ENCODE measurements at places on chromosomes 4 and X.

GRCh38 chr4:139374251-139374650 lies 72.0 kb upstream of the NDUFC1 start:
- DNase-seq: no peak

DNA sequence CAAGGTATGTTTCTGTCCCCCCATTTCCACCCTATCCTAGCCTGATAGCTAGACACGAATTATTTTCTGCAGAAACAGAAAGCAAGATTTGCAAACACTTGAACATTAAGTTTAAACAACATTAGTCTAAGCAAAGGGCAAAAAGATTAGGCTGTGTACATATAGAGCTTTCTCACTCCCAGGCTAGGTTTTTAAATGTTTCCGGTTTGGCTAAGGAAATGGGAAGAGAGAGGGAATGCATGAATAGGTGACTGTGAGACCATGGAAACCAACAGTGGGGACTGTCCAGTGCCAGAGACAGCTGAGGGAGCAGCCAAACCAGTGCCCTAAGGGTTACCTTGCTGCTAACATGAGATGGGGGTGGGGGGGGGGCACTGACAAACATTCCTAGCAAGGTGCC lies 242.7 kb downstream of the SCFD2 start:
- DNase-seq: no peak

GRCh38 chr4:184286358-184286757 lies 68.7 kb upstream of the ENPP6 start:
- no peak for DNase-seq

DNA sequence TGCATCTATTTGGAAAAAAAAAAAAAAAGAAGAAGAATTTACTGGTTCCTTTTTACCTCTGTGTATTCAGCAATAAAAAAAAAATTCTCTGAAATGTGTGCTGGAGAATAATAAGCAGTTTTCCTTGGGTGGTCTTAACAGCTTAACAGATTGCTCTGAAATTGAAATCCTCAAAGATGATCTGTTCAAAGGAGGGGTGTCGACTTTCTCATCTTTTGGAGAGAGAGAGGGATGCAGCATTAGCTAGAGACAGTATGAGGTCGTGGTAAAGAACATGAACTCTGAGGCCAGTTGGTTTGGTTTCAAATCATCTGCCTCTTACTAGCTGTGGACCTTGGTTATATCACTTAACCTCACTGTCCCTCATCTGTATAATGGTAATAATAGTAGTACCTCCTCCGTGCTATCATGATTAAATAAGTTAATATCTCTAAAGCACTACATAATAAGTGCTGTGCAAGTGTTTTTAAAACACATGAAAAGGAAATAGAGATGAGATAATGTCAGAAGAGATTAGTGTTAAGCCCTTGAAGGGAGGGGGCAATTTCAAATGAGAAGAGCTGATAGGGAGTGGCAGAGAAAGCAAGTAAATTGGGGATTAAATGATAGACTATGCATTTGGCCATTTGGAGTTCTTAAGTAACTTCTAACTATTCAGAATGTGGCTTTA lies 109.9 kb upstream of the LIMCH1 start:
- no peak for DNase-seq

GRCh38 chrX:57596516-57596915 lies 4.7 kb downstream of the ZXDB start:
- DNase-seq: no peak

GRCh38 chrX:17820100-17820499 lies 41.0 kb downstream of the RAI2 start:
- DNase-seq: no peak

DNA sequence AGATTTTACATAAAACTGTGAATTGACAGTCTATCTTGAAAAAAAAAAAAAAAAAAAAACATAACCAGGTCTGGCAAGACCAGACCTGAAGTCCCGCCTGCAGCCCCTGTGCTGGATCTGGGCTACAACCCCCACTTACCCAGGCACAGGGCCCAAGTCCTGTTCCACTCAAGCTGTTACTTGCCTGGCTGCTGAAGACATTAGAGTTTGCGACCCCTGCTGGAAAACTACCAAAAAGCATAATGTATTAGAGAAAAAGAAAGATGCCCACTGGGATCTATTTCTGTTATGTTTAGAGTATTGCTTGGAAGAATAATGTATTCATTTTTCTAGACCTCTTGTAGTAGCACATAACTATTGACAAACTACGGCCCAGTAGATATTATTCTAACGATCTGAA lies 4.7 kb downstream of the HS3ST1 start:
- DNase-seq: peak; percentile 53

DNA sequence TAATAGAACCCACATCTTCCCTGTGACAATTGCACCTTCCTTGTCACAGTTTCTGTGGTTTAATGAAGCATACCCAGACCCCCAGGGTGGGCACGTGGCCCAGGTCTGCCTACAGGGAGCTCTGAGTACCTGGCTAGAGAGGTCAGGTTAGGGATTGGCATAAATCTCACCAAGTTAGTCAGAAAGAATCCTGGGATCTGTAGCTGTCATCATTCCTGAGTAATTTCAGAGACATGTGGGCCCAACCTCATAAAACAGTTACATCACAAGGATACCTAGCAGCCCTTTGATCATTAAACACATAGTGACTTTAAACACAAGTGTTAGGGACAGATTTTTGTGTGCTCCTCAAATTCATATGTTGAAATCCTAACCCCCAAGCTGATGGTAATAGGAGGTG lies 123.0 kb downstream of the KDR start:
- DNase-seq: no peak

GRCh38 chrX:49171752-49172279 lies at the start of gene PLP2:
Gene PLP2, plus strand, starts transcription at chrX:49171898. Its CDS starts 103 bp downstream, at chrX:49172001.
- DNase-seq: peak; percentile 43

DNA sequence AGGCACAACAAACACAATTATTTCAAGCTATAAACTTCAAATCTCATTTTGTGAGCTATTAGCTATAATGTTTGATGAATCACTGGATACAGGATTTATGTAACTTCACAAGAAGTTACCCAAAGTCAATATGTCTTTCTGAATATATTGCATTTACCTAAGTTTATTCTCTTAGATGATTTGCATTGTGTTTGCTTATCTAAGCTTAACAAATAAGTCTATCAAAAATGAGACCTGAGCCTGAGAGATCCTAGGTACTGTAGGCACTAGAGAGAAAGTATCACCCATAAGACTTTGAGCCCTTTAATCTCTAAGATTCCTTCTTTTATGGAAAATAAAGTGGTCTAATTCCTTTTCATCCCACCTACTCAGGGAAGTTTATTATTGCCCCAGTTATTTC lies 178.2 kb downstream of the NAF1 start:
- no peak for DNase-seq

DNA sequence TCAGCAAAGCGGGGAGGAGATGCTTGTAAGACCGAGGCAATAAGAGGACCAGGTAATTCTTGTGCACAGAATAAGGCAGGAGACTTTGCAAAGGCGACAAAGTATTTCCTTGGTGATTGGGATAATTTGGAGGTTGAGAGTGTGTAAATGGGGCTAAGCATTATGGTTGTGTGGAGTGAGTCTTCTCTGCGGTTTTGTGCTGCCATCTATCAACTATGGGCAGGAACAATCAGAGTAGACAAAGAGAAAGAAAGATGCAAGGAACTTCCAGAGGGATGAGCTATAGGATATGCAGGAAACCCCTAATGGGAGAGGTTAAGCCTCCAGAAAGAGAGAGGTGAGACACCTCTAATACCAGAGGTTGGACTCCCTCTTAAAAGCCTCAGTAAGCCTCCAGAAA lies 339.8 kb downstream of the PAPSS1 start:
- DNase-seq: no peak

DNA sequence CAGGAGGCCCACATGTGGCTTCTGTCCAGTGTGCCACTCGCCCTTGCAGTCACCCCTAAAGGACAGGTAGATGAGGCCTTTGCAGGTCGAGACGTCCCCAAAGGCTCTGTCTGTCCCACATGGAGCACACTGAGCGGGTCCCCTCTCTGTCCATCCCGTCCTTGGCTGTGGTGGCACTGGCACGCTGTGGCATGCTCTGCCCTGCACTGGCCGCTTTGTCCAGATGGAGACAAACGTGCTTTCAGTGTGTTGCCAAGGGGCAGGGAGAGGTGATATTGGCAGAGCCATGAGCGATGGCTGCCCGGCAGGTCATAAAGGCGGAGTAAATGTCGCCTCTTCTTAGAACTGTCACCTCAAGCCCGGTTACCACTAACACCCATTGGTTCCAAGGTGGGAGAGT lies 86.9 kb upstream of the CLDN34 start:
- no peak for DNase-seq

DNA sequence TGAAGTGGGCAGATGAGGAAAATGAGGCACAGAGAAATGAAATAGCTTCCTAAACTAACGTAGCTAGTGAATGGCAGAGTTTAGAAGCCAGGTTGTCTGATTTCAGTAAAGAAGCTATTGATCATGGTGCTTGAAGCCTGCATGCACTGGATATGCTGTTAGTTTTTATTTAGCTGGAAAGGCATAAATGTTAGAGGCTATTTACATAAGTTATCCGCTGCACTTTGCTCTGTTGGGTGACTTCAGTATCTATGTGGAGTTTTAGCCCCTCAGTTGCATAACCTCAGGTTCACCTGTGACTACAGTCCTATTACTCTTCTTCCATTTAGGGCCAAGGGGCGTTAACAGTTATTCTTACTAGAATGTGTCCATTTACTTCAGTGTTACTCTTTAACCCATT lies 522.4 kb upstream of the RPS6KA3 start:
- DNase-seq: no peak

GRCh38 chrX:130625386-130625785 lies 223.6 kb downstream of the RBMX2 start:
- peak; percentile 79 for DNase-seq

GRCh38 chr4:38333219-38333618 lies 330.8 kb upstream of the KLF3 start:
- DNase-seq: no peak

GRCh38 chr4:95167805-95168204 lies 381.0 kb downstream of the UNC5C start:
- DNase-seq: no peak

GRCh38 chr4:137861682-137862081 lies 329.4 kb upstream of the PCDH18 start:
- DNase-seq: peak; percentile 31

Measured in ACHN (cell line).